ENCODE measurements at places on chromosomes 1 and 21. TPM values are rescaled to one million over a fixed set of nuclear protein-coding genes. Genes with fewer than 3 reads are reported as not detected.

Gene PCSK9
- 0.11 TPM for total RNA-seq

DNA sequence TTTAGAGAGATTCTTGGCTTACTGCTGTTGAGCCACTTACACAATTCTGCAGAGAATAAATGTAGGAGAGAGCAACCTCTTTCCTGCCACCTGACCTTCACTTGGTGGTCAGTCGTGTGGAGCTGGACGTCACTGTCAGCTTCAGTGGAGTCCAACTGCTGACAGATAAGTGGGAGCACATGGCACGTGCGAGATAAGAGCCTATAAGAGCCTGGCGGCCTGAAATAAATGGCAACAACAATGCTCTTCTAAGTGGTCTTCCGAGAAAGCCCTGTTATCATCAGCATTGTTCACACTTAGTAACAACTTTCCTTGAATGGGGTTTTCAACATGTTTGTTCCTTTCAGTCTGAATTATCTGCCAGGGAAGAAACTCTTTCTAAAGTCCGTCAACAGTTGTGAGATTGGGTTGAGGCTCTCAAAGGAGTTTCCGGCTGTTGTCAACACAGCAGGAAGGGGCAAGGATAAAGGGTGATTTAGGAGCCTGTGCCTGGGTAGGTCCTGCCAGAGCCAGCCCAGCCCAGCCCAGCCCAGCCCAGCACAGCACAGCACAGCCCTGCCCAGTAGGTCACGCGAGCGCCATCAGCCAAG lies 57.2 kb upstream of the RUNX1 start:
- no peak for DNase-seq

GRCh38 chr1:165924117-165924516 lies 96.7 kb downstream of the UCK2 start:
- DNase-seq, result no peak

GRCh38 chr21:33264561-33264960 lies 1.6 kb upstream of the IL10RB start:
- no peak for DNase-seq

GRCh38 chr1:206886831-206887230 lies 10.4 kb upstream of the IL24 start:
- DNase-seq, result no peak

DNA sequence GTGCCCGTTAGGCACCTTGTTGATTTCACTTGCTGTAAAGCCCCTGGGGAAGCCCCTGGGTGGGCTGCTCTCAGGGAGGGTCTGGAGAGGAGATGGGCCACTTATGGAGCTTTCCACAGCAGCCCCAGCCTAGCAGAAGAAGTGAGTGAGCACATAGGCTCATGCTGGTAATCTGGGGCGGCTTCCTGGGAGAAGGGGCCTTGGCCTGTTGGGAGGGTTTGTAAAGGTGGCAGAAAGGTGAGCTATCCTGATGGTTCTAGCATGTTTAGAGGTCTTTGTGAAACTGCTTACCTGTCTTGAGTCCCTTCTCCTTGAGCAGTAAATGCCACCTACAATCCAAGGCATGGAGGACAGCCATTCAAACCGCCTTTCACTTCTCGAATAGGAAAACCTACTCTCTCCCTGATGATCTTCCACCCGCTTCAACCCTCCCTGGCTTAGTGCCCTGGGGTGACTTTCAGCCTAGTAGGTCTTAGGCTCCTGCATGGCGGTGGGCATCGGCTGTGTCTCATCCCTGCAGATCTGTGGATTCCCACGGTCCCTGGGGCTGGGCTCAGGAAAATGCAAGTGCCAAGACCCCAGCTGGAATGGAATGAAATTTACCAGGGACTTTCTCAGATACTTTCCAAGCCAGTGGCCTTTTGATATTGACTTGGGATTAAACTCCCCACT lies 87.6 kb upstream of the SELENON start:
- no peak for DNase-seq

All from GM23248 (cell line).